ENCODE measurements at places on chromosomes 12 and 14.
A peak's percentile ranks its signal among the peaks of the same experiment; 100 is the strongest.

- DNase-seq = no peak
Measured at GRCh38 chr12:53585448-53586125, 40.6 kb downstream of the ATF7 start.

DNA sequence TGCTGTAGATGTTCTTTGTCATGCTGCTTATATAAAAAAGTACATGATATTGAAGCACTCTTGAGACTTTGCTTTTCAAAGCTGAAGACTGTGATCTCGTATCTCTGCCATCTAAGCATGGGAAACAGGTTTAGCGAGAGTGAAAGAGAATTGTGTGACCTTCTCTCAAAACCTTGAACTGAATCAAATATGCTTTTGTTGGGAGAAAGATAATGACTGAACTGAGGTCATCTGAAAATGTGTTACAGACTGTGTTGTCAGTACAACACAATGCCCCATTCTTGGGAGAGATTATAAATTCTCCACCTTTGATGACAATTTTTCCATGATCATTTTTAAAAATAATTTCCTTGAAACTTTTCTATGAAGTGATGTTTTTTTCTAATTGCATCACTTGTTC lies 272.1 kb upstream of the SEL1L start:
- DNase-seq = no peak

- DNase-seq = no peak
Measured at GRCh38 chr12:7403466-7403865, 40.5 kb downstream of the CD163L1 start.

GRCh38 chr14:103094406-103095209 lies at the start of gene EXOC3L4:
Gene EXOC3L4, plus strand, starts transcription at chr14:103094725. Its CDS starts 5,495 bp downstream, at chr14:103100220.
- DNase-seq = no peak

- DNase-seq = no peak
Measured at GRCh38 chr12:46367351-46368029, 5.1 kb downstream of the SLC38A2 start.

GRCh38 chr12:87667378-87667777 lies 361.8 kb downstream of the C12orf50 start:
- no peak for DNase-seq

DNA sequence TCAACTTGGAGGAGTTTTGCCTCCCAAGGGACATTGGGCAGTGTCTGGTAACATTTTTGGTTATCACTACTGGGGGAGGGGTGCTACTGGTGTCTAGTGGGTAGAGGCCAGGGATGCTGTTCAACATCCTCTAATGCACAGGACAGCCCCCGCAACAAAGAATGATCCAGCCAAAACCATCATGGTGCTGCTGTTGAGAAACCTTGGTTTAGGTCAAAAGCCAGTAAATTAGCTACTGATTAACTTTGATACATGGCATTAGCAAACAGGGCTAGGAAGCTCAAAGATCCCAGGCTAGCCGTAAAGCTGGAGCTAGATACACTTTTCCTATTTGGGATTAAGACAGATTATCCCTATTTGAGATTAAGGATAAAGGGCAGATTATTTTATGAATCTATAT lies 8.8 kb downstream of the ALKBH2 start:
- DNase-seq = no peak

DNA sequence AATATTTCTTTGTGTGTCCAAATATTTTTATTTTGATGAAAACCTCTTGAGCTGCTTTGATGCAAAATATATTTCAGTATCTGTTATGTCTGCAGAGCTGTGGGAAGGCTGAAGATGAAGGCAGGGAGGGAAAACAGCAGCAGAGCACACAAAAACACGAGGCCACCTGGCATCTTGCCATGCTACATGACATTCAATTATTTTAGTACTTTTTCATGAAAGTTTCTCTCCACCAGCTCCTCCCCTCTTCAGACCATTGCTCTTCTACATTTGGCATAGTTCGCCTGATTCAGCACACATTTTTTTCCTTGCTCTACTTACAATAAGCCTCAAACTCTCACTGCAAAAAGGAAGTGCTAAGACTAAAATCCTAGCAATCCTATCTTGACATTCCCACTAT lies 4.6 kb upstream of the ALX1 start:
- DNase-seq = no peak

DNA sequence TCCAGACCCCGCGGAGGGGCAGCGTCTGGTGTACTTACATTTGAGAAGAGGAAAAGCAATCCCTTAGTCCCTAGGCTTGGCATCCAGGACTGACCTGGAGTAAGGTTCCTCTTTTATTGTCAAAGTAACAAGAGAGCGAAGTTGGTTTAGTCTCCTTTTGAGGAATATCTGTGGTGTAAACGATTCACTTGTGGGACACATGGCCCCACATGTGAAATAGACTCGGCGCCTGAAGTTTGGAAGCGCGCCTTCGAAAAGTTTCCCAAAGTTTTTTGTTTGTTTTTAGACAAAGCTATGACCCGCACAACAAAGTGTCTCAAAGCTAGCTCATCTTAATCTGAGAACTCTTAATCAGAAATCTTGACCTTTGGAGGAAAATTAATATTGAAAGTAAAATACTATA lies 744 bp downstream of the STYX start:
- DNase-seq = peak; percentile 21

DNA sequence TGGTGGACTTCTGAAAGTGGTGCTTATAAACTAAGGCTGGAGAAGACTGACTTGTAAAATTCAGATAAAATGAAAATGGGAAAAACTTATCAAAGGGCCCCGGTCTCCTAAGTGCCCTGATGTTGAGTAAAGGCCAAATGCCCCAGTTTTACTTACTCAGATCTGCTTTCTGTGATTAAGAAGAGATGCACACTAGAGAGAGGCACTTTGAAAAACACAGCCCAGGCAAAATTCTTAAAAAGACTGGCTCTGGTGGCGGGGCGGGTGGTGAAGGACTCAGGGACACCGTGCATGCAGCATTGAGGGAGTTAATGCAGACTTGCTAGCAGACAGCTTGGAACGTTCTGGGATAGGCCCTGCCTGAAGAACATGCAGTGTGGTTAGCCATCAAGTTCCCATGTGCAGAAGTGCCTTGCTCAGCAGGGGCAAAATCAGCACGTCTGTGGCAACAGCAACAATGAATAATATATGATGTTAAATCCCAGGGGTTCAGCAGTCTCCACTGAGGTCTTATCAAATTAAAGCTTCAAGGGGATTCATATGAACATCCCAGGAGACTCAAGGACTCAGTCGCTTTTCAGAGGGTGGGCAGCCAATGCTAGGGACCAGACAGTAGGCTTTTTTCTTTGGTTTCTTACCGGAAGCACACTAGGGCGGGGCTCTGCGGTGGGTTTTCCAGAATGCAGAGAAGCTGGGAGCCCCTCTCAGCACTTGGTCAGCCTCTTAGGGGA lies 105.0 kb downstream of the DAD1 start:
- DNase-seq = no peak

DNA sequence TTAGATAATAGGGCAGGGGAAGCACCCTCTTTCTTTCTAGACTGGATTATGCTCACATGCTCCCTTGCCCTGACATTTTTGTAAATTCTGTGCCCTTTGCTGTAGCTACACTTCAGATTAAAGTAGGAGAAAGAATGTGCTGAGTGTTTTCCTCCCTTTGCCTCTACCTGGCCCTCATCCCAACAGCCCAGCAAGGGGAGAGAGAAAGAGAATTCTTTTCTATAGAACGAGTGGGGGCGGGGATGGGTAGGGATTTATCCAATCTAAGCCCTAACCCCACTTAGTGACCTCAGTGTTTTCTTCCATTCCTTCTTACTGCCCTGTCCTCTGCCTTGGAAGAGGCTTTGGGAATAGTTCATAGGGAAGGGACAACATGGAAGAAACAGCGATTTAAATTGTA lies 13.5 kb downstream of the GPR84 start:
- no peak for DNase-seq

DNA sequence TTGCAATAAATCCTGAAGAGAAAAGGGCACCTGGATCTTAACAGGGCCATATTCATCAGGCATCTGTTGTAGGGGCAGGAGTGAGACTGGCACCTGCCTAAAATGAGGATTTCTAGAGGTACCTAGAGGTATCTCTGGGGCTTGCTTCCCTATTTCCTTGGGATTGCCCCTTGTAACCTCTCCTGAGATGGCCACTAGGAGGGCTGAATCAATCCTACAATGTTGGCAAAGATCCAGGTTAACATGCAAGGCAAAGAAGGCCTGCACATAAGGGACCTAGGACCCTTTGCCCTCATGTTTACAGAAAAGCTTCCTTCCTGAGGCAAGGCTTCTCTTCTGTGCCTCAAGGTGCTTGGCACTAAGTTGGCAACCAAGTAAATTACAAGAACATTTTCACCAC lies 25.8 kb upstream of the CLEC4E start:
- DNase-seq = no peak

GRCh38 chr14:56694609-56695008 lies 115.0 kb downstream of the TMEM260 start:
- DNase-seq = no peak

DNA sequence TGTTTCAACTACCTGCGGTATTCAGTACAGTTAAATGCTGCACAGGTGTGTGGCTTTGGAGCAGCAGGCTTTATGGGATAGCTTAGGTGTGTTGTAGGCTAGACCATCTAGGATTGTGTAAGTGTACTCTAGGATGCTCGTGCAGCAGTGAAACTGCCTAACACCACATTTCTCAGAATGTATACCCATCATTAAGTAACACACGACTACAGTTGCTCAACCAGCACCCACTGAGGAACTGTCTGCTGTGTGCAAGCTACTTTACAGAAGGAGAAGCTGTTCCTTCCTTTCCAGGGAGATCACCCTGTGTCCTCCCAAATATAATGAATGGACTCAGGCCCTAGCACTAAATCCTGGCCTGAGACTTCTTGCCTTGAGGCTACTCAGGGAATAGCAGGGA lies 94.8 kb downstream of the SLC24A4 start:
- no peak for DNase-seq

- DNase-seq = no peak
Measured at GRCh38 chr14:70177081-70177800, 11.5 kb downstream of the SLC8A3 start.

- no peak for DNase-seq
Measured at GRCh38 chr12:47755655-47756562, 2.8 kb downstream of the RAPGEF3 start.

- DNase-seq = no peak
Measured at GRCh38 chr14:100762901-100763300, 36.2 kb downstream of the DLK1 start.

- DNase-seq = no peak
Measured at GRCh38 chr12:115660211-115660805, 617.2 kb downstream of the MED13L start.

DNA sequence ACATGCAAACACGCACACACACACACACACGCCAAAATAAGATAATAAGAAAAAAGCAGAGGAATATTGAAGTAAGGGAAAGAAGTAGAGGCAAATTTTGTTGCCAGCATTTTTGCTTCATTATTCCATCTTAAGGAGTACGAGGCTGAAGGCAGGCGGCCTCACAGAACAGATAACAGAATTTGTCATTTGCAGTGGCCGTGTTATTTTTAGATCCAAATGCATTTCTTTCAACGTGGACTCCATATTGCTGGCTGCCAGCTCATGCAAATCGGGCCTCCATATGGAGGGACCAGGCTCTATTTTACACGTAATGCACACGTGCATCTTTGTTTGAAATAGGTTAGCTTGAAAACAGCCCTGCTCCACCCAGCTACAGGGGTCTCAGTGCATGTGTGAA lies 172.9 kb downstream of the RBM19 start:
- DNase-seq = no peak

DNA sequence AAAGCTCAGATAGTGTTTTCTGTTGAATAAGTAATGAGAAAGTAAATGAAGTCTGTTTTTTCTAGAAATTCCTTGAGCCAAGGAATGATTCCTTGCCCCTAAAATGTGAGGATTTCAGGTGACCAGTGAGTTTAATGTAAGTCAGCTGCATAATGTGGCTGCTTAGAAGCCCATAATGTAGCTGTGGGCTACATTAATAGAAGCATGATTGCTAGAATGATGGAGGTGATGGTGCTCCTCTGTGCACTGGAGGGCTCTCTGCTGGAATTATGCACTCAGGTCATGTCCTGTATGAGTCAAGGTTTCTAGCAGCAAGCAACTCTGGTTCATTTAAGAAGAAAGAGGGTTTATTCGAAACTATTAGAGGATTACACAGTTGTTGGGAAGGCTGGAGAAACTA lies 19.6 kb upstream of the PWP1 start:
- no peak for DNase-seq

DNA sequence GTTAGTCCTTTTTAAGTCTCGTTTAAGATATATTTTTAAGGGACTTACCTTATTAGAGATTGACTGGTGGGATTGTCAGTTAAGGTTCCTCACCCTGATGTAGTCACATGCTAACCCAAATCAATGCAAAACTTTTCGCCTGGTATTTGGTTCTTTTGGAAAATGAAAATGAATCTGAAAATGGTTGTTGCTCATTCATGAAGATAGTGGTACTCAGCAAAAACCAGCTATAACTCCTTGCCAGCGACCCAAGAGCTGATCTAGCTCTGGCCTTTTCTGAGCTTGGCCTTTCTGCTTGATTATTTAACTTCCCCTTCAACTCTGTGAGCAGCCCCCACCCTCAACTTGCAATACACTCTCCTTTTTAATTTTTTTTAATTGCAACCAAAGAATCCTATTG lies 85.0 kb upstream of the GTF2A1 start:
- DNase-seq = no peak

- no peak for DNase-seq
Measured at GRCh38 chr14:66099931-66100330, 386.2 kb upstream of the CCDC196 start.

- DNase-seq = no peak
Measured at GRCh38 chr12:39327965-39328364, 115.0 kb downstream of the KIF21A start.

GRCh38 chr14:22231018-22231417 lies 358.0 kb downstream of the DAD1 start:
- peak; percentile 71 for DNase-seq

DNA sequence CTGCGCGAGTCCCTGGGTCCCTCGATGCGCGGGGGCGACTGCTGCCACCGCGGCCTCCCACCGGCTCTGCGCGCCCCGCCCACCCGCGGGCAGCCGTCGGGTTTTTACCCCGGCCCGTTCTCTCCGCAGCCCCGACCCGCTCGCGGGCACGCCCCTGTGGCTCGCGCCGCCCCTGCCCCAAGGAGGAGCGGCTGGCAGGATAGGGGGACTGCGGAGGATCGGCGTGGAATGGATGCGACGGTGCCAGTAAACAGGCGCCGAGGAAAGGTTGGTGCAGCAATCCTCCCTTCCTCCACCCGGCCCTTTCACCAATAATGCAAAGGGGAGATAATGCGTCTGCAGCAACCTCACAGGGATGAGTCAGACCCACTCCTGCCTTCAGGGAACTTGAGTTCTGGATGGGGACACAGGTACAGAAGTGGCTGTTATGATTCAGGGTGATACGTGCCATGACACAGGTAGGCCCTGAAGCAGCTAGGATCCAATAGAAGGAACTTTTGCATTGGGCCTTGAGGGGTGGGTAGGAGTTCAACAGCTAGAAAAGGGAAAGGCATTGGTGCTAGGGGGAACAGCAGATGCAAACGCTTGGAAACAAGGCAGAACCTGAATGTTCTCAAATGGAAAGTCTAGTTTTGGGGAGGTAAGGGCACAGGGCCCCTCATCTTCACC lies 554 bp upstream of the DEGS2 start:
- no peak for DNase-seq

DNA sequence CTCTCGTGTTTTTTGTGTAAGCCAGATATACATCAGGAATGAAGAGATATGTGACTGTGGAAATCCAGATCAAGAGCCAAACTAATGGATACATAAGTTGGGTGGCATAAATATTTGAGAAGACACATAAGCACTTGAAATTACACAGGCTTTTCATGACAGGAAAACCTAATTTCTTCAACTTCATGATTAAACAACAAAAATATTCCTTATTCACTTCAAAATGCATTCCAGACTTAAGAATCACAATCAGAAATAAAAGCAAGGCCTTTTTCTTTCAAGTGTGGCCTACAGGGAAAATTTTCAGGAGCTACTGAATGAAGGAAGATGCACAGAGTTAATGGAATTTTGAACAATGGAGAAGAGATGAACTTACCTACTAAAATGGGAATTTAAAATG lies 515.6 kb downstream of the FOXG1 start:
- no peak for DNase-seq

Measured in KG1 (cell line).